ENCODE measurements at places on chromosomes 5 and 9.

GRCh38 chr9:33992632-33993031, 56.1 kb downstream of the UBAP2 start:
- DNase-seq = no peak

DNA sequence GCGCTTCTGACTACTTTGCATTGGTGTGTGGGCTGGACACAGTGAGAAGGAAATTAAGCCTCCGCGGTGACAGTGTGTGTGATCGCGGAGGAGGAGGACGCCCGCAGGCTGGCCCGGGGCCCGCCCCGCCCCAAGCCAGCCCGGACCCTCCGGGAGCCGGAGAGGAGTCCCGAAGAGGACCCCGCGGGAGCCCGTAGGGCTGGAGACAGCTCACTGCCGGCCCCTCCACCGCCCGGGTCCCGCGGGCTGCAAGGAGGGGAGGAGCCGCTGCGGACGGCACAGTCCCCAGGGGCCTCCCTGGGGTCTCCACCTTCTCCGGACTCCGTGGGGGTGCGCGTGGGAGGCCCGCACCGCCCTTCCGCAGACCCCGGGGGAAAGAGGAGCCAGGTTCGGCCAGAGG, 146.4 kb upstream of the ERCC6L2 start:
- no peak for DNase-seq

DNA sequence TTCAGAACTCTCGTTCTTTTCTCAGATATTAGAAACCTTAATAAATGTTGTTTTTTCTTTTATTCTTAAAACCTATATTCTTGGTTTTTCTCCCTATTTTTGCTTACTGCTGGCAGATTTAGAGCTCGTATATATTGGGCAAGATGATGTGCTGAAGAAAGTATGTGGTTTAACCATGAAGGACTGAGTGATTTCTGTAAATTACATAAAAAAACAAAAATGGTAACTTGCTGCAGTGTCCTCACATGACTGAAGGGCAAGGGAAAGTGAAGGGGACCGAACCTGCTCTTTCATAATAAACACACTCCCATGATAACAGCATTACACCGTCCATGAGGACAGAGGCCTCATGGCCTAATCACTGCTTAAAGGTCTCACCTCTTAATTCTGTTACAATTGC, 393.8 kb upstream of the ZNF608 start:
- DNase-seq = no peak

DNA sequence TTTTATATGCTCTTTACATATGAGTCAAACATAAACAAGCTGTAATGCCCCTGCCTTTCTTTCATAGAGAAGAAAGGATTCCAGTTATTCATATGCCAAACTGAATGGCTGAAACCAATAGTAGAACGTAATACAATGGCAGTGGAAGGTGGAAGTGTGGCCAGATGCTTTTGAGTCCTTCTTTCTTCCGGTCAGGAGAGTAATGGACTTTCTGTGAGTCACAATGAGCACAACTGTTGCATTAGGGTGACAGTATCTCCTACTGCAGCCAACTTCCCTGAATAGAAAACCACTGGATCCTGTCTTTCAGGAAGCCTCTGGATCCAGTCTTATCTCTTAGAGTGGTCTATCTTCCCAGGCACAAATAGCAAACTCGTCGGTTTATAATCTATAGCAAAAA, 855.2 kb downstream of the MAT2B start:
- no peak for DNase-seq

- no peak for DNase-seq
Observed at GRCh38 chr5:155914766-155915165, 412.2 kb upstream of the SGCD start.

GRCh38 chr5:115070737-115071136, 99.0 kb downstream of the TRIM36 start:
- no peak for DNase-seq

DNA sequence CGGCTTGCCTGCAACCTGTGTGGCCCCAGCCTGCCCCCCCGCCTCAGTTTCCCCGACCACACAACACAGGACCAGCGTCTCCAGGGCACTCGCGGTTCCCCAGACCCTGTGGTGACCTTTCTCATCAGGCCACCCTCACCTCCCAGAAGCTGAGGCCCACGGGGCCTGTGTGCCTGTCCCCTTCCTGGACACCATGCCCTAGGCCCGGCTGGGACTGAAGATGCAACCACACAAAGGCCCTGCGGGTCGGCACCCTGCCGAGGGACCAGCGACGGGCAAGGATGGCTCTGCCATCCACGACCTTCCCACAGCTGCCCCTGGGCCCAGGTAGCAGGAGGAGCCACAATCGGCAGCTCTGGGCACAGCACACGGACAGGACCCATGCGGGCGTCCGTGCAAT, 34.8 kb downstream of the SLC12A7 start:
- no peak for DNase-seq

DNA sequence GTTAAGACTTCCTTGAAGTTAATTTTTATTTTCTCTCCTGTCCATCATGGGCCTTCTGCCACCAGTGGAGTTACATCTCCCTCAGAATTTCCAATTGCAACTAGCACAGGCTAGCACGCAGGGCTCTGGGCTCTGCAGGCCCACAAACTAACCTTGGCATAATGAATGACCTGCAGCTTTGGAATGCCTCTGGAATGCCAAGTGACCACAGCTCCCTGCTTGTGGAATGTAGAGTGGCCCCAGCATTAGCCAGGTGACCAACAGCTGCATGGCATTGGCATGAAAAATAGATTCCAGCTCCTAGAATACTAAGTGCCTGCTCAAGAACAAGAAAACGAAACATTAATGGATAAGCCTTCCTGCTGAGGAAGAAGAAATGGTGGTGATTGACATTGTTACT, 726.1 kb downstream of the BRINP1 start:
- no peak for DNase-seq

DNA sequence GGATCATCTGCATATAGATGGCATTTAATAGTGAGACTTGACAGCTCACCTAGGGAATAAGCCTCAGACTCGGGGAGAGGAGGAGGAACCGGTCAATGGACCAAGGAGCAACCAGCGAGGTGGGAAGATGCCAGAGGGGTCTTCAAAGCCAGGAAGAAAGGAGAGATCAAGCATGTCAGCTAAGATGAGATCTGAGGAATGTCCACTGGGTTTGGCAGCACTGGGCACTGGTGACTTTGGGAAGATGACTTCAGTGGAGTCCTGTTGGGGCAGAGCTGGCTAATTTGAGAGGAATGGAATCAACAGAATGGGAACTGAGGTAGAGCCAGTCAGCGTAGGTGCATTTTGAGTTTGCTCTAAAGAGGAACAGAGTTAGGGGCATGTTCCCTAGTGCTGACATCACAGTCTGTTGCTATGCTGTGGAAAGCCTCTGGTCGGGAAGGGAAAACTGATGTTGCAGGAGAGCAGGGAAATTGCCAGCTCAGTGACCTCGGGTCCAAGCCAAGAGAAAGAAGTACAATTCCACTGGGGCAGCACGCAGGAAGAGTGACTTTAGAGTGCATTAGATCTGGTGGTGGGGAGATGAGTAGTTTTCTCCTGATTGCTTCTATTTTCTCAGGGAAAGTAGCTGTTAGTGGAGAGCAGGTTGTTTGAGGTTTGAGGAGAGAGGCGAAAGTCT, 56.9 kb downstream of the ZNF618 start:
- DNase-seq = no peak

DNA sequence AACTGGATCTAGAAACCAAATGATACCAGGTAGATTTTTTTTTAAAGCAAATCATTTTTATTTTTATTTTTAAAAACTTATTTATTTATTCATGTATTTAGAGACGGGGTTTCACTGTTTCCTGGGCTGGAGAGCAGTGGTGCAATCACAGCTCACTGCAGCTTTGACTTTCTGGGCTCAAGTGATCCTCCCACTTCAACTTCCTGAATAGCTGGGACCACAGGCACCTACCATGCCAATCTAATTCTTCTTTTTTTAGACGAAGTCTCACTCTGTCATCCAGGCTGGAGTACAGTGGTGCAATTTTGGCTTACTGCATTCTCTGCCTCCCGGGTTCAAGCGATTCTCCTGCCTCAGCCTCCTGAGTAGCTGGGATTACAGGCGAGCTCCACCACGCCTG, 41.3 kb upstream of the CDK20 start:
- no peak for DNase-seq

- DNase-seq = no peak
Observed at GRCh38 chr5:35026280-35026840, 21.4 kb downstream of the AGXT2 start.

GRCh38 chr9:107149756-107150155, 133.3 kb upstream of the RAD23B start:
- DNase-seq = no peak

GRCh38 chr9:36023260-36024048, 13.3 kb upstream of the RECK start:
- DNase-seq = peak; percentile 43

DNA sequence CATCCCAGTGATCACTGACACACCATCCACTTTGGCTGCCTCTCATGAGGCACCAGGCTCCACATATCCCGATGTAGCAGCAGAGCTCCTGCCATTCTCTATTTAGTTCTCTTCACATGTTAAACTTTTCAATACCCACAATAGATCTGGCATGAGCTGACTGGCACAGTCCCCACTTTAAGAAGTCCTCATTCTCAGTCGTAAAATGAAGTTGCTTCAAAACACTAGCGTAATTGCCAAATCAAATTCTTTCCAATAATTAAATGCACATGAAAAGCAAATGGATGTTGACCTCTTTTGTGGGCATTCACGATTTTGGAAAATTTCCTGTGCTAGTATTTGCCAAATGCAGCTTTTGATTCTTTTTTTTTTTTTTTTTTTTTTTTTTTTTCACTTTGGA, 32.4 kb downstream of the HAPLN1 start:
- no peak for DNase-seq

DNA sequence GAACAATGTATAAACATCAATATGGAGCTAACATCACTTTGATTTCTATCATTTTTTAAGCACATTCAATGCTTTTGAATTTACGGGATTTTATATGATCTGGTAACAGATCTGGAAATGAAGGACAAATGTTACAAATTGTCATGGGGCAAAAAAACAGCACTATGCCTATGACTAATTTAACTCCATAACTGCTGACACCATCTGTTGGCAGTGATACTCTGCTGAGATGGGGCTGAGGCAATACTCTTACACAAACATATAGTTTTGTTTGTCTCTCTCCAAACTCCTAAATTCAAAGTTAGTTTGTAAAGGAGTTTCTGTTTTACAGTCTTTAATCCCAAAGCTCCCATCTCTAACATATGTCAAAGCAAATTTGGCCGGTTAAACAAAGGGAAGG, 132.5 kb upstream of the FER start:
- DNase-seq = no peak

GRCh38 chr9:114225561-114226212, 70.3 kb downstream of the COL27A1 start:
- DNase-seq = no peak

DNA sequence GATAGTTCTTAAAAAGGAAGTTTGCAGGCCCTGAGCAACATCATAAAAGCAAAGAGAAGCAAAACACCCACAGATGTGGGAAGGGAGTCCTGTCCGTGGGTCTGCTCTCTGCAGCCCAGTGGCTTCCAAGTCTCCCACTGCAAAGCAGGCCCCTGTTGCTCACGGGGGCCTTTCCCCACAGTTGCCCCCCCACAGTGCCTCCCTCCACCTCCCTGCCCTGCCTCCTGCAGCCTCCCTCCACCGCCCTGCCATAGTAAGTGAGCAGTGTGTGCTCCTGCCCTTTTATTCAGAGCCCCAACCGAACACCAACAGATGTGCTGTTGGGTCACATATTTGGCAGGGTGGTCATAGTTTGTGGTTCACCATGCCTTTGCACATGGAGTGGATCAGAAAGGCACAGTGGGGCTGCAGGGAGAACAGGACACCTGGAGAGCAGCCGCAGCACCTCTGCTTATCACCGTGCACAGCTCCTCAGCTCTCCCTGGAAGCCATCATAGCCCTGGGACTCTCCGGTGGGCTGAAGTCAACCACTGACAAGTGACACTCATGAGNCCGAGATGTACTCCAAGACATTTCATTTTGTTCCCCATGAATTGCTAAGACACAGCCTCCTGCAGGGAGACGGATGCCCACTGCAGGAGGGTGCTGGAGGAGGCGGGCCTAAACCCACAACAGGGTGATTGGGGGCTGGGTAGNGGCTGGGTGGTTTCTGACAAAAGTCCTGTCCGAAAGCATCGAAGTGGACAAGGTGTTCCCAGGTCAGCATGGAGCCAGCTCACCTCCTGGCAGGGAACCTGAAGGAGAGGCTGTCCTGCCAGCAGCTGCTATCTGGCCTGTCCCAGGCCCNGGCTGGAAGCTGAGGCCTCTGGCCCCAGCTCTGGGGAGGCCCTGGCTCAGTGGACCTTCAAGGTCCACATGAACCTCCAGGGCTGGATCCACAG, 278.9 kb downstream of the GADD45G start:
- no peak for DNase-seq

DNA sequence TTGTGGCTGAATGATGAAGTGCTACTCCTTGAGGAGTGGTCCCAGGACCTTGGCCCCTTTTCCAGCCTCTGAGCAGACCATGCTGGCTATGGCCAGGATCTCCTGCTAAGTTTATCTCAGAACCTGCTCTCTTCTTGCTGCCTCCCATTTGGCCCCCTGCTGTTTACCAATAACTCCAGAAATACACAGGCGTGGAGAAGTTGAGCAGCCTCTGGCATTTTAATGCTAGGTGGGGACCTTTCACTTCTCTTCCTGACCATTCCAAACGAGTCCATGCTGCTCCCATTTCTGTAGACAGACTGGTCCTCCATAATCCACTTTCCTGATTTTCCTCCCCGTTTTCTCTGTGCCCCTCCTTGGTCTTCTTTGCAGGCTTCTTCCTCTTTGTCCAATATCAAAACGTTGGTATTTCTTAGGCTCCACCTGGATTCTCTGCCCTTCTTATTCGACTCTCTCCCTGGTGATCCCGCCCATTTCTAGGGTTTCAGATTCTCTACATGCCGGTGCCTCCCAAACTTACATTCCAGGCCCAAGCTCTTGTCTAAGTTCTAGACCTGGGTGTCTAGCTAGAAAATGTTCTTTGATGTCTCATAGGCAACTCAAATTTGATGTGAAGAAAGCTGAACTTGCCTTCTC, 33.4 kb upstream of the TNFAIP8 start:
- DNase-seq = no peak

- DNase-seq = no peak
Observed at GRCh38 chr5:175860531-175861045, 10.8 kb upstream of the CPLX2 start.

GRCh38 chr9:92611621-92612285, 58.2 kb downstream of the IPPK start:
- DNase-seq = no peak

DNA sequence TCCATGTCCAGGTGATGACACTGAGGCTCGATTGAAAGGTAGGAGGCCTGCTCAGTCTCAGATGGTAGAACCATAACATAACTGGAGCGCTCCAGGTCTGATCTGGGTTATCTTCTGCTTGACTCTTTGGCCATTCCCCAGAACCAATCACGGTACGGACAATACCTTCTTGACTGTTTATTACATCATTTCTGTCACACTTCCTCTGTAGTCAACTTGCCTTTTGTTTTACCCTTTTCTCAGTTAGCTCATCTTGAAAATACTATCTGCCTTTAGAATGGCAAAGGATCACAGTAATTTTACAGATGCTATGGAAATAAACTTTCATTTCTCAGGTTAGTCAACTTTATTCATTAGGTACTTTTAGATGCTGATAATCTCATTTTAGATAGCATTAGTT, 22.4 kb downstream of the GLRA1 start:
- DNase-seq = no peak

GRCh38 chr9:93200449-93200742, 16.5 kb downstream of the WNK2 start:
- no peak for DNase-seq

GRCh38 chr9:2242831-2243330, 227.7 kb downstream of the SMARCA2 start:
- no peak for DNase-seq

Data from stimulated activated CD4-positive, alpha-beta T cell treated with anti-CD3 and anti-CD28 coated beads, TNF-alpha, amount 100 ng/mL, for 1 hour (primary cell).